Chondrocyte (in vitro differentiated cells): ENCODE measurements at places on chromosomes 4 and X. TPM values are rescaled to one million over a fixed set of nuclear protein-coding genes. Genes with fewer than 3 reads are reported as not detected.

GRCh38 chr4:16192631-16193518 lies 33.4 kb downstream of the TAPT1 start:
- H3K27me3 ChIP-seq = no peaks in the 10 kb centered on the region
- peaks cover 34% of the 10 kb centered on the region for H3K4me1 ChIP-seq
- DNase-seq = no peak
- H3K4me3 ChIP-seq = no peak overlapping the region
- peaks cover 7% of the 10 kb centered on the region for H3K36me3 ChIP-seq
- H3K27ac ChIP-seq = peak overlapping the region; percentile 50

DNA sequence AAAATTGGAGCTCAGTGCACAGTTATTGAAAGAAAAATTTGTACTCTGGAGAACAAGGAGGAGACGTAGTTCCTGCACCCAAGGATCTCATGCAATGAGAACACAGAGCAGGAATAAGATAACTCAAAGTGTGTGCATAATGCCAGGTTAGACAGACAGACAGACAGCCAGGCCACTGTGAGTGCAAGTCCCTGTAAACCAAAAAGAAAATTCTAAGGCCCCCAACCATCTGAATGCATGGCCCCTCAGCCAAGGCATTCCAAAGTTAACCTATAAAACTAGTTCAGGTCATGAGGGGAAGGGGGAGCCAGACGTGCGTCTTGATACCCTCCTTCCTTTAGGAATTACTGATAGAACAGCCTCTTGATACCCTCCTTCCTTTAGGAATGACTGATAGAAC lies 94.5 kb upstream of the ENPP6 start:
- H3K4me3 ChIP-seq = no peak overlapping the region
- H3K36me3 ChIP-seq = no peaks in the 10 kb centered on the region
- no peak overlapping the region for H3K27ac ChIP-seq
- no peaks in the 10 kb centered on the region for H3K4me1 ChIP-seq

DNA sequence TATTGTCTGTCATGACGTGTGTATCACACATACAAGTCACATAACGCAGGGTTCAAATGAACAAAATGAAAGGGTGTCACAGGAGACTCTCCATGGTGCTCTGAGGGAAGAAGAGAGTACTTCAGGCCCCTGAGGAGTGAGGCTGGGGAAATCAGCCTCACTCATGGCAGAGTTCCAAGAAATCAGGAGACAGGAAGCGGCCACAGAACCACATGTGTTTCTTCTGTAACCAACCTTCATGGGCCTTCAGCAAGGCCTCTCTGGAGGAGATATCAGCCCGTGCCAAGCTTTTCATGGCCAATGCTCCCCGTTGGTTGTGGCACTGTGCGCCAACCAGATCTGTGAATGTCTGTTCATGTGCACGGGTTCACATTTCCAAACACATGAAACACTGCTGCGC lies 76.0 kb downstream of the NAT8L start:
- no peak overlapping the region for H3K27ac ChIP-seq
- H3K27me3 ChIP-seq = no peaks in the 10 kb centered on the region
- H3K4me3 ChIP-seq = no peak overlapping the region
- peaks cover 8% of the 10 kb centered on the region for H3K36me3 ChIP-seq
- peaks cover 4% of the 10 kb centered on the region for H3K4me1 ChIP-seq
- DNase-seq = no peak

- no peak for DNase-seq
- H3K4me3 ChIP-seq = no peak overlapping the region
- H3K36me3 ChIP-seq = no peaks in the 10 kb centered on the region
- peaks cover 10% of the 10 kb centered on the region for H3K27me3 ChIP-seq
Measured at GRCh38 chr4:93730251-93730650, 98.3 kb upstream of the ATOH1 start.

- no peak overlapping the region for H3K27ac ChIP-seq
- no peak overlapping the region for H3K4me3 ChIP-seq
- H3K27me3 ChIP-seq = peaks cover 34% of the 10 kb centered on the region
Measured at GRCh38 chr4:6492027-6492590, 19.7 kb upstream of the PPP2R2C start.

DNA sequence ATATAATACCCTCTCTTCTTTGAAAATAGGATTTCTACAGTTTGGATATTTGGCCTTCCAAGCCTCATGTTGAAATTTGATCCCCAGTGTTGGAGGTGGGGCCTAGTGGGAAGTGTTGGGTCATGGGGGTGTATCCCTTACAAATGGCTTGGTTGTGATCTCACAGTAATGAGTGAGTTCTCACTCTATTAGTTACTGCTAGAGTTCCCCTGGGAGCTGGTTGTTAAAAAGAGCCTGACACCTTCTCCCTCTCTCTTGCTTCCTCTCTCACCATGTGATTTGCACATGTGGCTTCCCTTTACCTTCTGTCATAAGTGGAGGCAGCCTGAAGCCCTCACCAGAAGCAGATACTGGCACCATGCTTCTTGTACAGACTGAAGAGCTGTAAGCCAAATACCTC lies 73.9 kb downstream of the HDAC8 start:
- no peak overlapping the region for H3K4me3 ChIP-seq
- H3K36me3 ChIP-seq = no peaks in the 10 kb centered on the region

GRCh38 chr4:1378559-1379231 lies 27.5 kb downstream of the NKX1-1 start:
- H3K27me3 ChIP-seq = no peaks in the 10 kb centered on the region
- H3K4me1 ChIP-seq = no peaks in the 10 kb centered on the region
- H3K27ac ChIP-seq = no peak overlapping the region
- no peak overlapping the region for H3K4me3 ChIP-seq
- DNase-seq = peak; percentile 91

The CXorf49 gene
- not detected in 3 replicates for total RNA-seq

The ITM2A gene
- 0.56 TPM in 1 of 3 replicates, not detected in the others for total RNA-seq

The TNMD gene
- total RNA-seq = 1.5 to 1.9 TPM in 2 of 3 replicates, not detected in the other

The SOX3 gene
- total RNA-seq = not detected in 3 replicates

The ADAM29 gene
- total RNA-seq = not detected in 3 replicates
